A549 (cell line): ENCODE measurements at places on chromosomes 4 and X. TPM values are rescaled to one million over a fixed set of nuclear protein-coding genes. Genes with fewer than 3 reads are reported as not detected.

DNA sequence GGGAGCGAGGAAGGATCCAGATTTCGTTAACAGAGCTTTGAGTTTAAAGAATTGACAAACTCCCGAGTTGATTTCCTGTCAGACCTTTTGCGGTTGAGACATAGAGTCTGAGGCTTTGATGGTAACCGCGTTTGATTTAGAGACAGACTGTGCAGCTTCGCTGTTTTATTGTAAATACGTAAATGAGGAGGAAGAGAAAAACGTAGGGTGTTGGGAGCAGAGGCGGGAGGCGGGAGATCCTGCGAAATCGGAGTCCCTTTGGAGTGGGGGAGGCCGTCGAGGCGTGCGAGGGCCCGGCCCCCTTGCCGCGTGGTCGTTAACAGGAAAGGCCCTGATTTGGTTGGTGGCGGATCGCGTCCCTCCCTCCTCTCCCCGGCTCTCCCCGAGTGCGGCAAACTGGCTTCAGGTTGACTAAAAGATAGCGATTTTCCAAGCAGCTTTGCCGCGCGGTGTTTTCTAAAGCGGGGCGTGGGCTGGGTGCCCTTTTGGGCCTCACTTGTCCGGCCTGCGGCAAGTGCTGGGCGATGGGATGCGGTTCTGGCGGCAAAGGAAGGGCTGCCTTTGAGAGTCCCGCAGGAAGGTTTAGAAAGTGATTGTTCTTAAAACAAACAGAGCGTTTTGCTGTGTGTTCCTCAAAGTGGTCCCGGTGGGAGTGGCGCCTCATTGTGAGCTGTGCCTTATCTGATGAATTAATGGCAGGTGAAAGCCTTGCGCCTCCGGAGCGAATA, 857 bp downstream of the SCML1 start:
- DNase-seq: peak; percentile 37

SMIM31 gene
- polyA plus RNA-seq: 0.04 TPM in 1 of 3 replicates, not detected in the others

POU3F4 gene
- polyA plus RNA-seq: not detected in 3 replicates

- DNase-seq: no peak
Measured at GRCh38 chr4:88908003-88908402, 149.0 kb downstream of the FAM13A start.

DNA sequence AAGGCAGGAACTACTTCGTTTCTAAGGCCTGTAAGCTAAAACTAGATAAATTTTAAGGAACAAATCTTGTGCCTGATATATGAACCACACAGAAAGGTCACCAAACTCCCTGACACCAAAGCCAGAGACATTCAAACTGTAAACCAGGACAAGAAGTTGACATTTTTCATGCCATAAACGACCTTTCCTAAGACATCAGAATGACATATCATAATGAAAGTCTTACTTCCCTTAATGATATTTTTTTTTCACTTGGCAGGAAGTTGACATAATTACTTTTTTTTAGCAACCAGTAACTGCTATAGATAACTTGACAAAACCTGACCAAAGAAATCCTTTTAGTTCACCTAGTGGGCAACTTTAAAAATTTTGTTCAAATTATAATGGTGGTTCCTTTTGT, 231.5 kb upstream of the AGTR2 start:
- DNase-seq: no peak

- no peak for DNase-seq
Measured at GRCh38 chr4:55834086-55834795, 14.7 kb downstream of the EXOC1L start.

DNA sequence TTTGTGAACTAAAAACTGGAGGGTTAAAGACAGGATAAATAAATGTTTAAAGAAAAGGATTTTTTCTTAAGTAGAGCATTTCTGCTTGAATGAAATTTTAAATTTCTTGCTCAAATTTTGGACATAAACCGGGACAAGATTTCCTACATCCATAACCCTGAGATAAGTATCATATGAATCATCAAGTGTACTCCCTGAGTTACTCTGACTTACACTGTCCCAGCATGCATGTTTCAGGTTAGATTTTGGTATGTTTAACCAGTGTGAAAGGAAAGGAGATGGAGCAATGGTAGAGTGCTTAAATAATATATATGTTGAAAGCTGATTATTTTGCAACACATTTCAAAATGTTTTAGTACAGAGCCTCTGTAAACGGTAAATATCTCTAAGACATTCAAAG, 175.2 kb downstream of the ADGRL3 start:
- no peak for DNase-seq

DNA sequence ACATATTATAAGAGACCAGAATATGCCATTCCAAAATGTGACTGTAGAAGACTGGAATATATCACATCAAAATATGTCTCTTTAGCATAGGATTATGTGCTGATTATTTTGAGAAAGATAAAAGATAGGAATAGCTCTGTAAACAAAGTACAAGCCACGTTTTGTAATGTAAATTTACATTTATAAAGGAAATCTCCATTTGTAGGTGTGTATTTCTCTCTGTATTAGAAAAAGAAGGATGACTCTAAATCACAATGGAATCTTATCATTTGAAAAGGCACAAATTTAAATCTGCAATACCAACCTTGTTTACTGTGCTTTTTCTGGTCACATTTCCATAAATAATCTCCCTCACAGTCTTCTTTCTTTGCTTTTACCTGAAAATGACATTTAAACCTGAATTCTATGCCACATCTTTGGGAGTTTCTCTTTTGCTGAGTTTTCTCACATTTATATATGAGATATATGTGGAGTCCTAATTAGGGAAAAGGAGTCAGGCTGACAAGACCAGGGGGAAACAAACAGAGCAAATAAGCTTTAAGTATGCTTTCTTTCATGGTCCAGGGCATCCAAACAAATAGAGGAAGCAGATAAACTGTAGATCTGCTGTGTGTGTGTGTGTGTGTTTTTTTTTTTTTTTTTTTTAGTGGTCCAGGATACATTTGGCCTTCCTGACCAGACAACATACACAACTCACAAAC, 244.0 kb downstream of the CPXCR1 start:
- no peak for DNase-seq

DGKK gene
- not detected in 3 replicates for polyA plus RNA-seq

GRCh38 chrX:100994352-100995281, 25.1 kb downstream of the ARL13A start:
- DNase-seq: peak; percentile 48

DNA sequence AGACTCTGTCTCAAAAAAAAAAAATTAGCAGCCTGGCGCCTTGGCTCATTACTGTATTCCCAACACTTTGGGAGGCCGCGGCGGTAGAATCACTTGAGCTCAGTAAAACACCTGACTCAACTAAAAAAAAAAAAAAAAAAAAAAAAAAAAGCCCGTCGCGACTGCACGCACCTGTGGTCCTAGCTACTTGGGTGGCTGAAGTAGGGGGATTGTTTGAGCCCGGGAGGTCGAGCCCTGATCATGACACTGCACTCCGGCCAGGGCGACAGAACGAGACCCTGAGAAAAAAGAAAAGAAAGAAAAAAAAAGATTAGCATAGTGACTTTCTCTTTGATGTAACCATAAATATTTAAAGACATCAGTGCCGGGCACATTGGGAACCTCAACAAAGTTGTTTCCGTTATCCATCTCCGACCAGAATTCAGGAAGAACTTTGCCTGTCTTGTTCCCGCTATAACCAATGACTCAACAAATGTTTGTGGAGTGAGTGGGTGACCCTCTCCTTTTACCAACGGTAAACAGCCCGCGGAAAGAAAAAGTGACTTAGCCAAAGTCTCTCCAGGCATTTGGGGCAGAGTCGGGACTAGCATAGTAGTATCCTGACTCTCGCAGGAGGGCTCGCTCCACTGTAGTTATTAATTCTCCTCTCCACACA, 553 bp upstream of the MED28 start:
- DNase-seq: no peak

DNA sequence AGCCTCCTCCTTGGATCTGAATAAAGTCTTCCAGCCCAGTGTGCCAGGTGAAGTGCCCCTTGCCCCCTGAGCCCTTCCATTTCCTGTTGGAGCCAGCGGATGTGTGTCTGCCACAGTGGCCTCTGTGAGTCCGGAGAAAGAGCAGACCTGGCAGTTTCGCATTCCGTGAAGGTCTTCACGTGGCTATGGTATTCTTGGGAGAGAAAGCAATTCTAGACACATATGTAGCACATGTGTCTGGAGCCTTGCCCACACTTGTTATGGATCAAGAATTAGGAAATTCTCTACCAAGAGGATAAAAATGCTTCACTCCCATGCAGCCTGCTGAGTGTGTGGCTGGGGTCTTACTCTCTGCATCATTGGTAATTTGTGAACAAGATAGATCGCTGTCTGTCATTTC, 130.9 kb downstream of the REPS2 start:
- no peak for DNase-seq

LRP2BP gene
- polyA plus RNA-seq: 0.14 to 0.25 TPM (median 0.23 TPM) in 3 replicates

CSAG1 gene
- polyA plus RNA-seq: 0.27 to 0.37 TPM in 2 of 3 replicates, not detected in the other

- peak; percentile 25 for DNase-seq
Measured at GRCh38 chr4:118682928-118683327, 2.3 kb upstream of the METTL14 start.
